ENCODE measurements at places on chromosomes 3 and 15. TPM values are rescaled to one million over a fixed set of nuclear protein-coding genes. Genes with fewer than 3 reads are reported as not detected.

Gene ACAD9
- 27.3 TPM for total RNA-seq

Gene SLC9C1
- total RNA-seq, result not detected

Gene AHSG
- total RNA-seq, result not detected

Gene SATB1
- total RNA-seq, result 12.0 TPM

Gene C3orf52
- total RNA-seq, result 1.3 TPM

- no peaks in the 10 kb centered on the region for H3K36me3 ChIP-seq
- peaks cover 13% of the 10 kb centered on the region for H3K4me1 ChIP-seq
- peak; percentile 11 for DNase-seq
- H3K27me3 ChIP-seq, result no peaks in the 10 kb centered on the region
- H3K27ac ChIP-seq, result no peak overlapping the region
These were observed 379.3 kb downstream of the NTRK3 start for GRCh38 chr15:87877114-87877810.

DNA sequence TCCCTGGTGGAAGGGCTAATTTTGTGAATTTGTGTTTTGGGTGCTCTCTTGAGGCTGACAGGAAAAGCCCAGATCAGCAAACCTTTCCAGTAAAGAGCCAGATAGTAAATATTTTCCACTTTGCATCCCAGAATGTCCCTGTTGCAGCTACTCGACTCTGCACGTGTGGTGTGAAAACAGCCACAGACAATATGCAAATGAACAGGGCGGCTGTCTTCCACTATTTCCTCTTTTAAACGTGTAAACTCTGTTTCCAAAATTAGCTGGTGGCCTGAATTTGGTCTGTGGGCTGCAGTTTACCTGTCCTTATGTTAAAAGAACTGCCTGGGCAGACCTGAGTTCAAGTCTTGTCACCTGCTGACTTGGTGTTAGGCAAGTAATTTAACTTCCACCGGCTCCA lies 202.7 kb downstream of the EDEM1 start:
- no peaks in the 10 kb centered on the region for H3K4me1 ChIP-seq
- H3K27ac ChIP-seq, result no peak overlapping the region
- no peaks in the 10 kb centered on the region for H3K27me3 ChIP-seq
- no peak for DNase-seq
- no peaks in the 10 kb centered on the region for H3K36me3 ChIP-seq

GRCh38 chr3:65402597-65402996 lies 636.1 kb downstream of the MAGI1 start:
- H3K4me3 ChIP-seq, result no peak overlapping the region
- H3K27ac ChIP-seq, result peak overlapping the region; percentile 23
- no peaks in the 10 kb centered on the region for H3K27me3 ChIP-seq
- peaks cover 17% of the 10 kb centered on the region for H3K4me1 ChIP-seq

GRCh38 chr3:130990282-130990681 lies 36.3 kb downstream of the ASTE1 start:
- H3K27ac ChIP-seq, result no peak overlapping the region
- H3K36me3 ChIP-seq, result peaks cover 18% of the 10 kb centered on the region
- no peaks in the 10 kb centered on the region for H3K27me3 ChIP-seq
- H3K4me3 ChIP-seq, result no peak overlapping the region

GRCh38 chr3:106731230-106731629 lies 646.0 kb upstream of the CCDC54 start:
- H3K36me3 ChIP-seq, result no peaks in the 10 kb centered on the region
- H3K27me3 ChIP-seq, result no peaks in the 10 kb centered on the region
- H3K4me3 ChIP-seq, result no peak overlapping the region
- H3K4me1 ChIP-seq, result peaks cover 45% of the 10 kb centered on the region

DNA sequence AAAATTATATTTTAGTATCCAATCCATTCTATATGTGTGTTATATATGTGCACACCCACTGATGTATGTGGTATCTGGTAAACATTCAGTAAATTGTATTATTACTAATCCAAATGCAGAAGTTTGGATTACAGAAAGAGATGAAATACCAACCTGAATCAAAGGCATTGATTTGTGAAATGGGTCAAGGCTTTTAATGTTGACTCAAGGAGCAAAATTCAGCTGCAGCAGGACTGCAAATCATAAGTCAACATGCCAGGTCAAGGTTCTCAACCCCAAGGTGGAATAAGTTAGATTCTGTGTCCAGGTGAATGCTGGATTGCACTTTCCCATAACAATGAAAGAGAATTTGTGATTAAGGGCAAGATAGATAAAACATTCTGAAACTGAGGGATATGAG lies 190.7 kb downstream of the GAP43 start:
- H3K27me3 ChIP-seq, result no peaks in the 10 kb centered on the region
- 0 out of 2 replicates have a peak, but pooled peaks cover under 1% of the 10 kb centered on the region for H3K4me1 ChIP-seq
- H3K4me3 ChIP-seq, result no peak overlapping the region
- no peaks in the 10 kb centered on the region for H3K36me3 ChIP-seq

DNA sequence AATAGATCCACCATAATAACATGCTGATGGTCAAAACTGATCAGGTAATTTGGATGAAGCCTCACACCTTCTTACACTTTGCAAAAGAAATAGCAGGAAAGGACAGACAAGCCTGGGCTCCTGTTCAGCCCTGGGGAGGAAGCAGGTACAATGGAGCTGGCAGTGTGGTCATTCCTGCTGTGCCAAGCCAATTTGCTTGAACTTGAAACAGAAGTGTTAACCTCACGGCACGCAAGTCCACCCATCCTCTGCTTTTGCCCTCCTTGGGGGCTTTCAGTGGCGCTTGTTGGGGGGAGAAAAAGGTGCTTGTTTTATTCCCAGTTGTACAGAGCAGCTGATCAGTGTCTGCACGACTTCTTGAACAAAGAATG lies 36.8 kb upstream of the RFTN1 start:
- no peak for DNase-seq
- H3K27ac ChIP-seq, result no peak overlapping the region
- peaks cover 14% of the 10 kb centered on the region for H3K4me1 ChIP-seq
- no peaks in the 10 kb centered on the region for H3K36me3 ChIP-seq

GRCh38 chr3:190414297-190414696 lies 26.3 kb downstream of the CLDN16 start:
- no peaks in the 10 kb centered on the region for H3K36me3 ChIP-seq
- H3K4me1 ChIP-seq, result no peaks in the 10 kb centered on the region
- no peak for DNase-seq
- H3K4me3 ChIP-seq, result no peak overlapping the region
- H3K27ac ChIP-seq, result no peak overlapping the region
- no peaks in the 10 kb centered on the region for H3K27me3 ChIP-seq

- no peak overlapping the region for H3K27ac ChIP-seq
- peaks cover 22% of the 10 kb centered on the region for H3K27me3 ChIP-seq
- H3K4me1 ChIP-seq, result peaks cover 31% of the 10 kb centered on the region
- H3K4me3 ChIP-seq, result no peak overlapping the region
- DNase-seq, result no peak
- no peaks in the 10 kb centered on the region for H3K36me3 ChIP-seq
These were observed 222.8 kb downstream of the ADAMTS9 start for GRCh38 chr3:64464955-64465354.
